Stimulated activated CD8-positive, alpha-beta memory T cell treated with anti-CD3 and anti-CD28 coated beads, Interleukin-7, amount 100 ng/mL, for 24 hours (primary cell): ENCODE measurements at places on chromosomes 3 and 15.

DNA sequence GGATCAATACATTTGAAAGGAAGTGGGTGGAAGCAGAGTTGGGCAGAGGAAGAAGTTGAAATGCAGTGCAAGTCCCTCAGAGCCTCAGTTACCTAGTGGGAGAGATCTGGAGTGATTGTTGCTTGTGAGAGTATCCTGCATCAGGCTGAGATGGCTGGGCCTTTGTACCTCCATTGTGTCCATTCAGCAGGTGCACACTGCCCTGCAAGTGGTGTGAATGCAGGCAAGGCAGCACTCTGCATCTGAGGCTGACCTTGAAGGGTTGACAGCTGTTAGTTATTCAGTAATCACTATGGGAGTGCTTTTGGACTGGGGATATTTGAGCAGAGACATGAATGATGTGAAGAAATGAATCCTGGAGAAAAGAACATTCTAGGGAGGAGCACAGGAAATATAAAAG, 25.2 kb downstream of the ATP6V1A start:
- DNase-seq = no peak

DNA sequence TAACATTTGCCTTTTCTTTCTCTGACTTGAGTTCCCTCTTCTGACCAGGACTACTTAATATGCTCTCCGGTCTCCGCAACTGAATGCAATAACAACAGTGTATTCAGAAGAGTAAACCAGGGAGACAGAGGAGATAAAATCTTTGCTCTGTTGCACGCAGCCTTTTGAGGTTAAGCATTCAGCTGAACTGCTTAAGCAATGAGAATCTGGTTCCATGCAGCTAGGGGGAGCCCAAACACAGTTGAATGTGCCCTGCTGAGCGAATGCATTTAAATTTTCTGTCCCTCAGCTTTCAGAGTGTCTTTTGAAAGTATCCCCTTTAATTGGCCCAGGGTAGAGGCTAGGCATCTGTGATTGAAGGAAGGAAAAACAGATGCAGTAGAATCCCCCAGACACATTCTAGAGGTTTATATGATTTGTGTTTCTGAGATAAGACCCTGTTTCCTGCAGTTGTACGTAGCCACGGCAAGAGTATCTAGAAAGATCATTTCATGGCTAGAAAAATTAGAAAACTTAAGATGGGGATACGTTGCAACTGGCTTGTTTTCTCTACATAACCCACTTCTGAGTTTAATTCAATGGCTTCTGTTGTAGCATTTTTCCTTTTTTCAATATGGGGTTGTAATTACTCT, 309.6 kb downstream of the TUSC7 start:
- no peak for DNase-seq

- no peak for DNase-seq
These were observed 28.5 kb upstream of the SPTBN5 start for GRCh38 chr15:41922353-41922752.

GRCh38 chr3:135641761-135642160, 323.8 kb upstream of the PPP2R3A start:
- no peak for DNase-seq

GRCh38 chr3:65961128-65961527, 77.6 kb downstream of the MAGI1 start:
- no peak for DNase-seq
